ENCODE measurements at places on chromosomes 1 and 21.
A peak's percentile ranks its signal among the peaks of the same experiment; 100 is the strongest.

DNA sequence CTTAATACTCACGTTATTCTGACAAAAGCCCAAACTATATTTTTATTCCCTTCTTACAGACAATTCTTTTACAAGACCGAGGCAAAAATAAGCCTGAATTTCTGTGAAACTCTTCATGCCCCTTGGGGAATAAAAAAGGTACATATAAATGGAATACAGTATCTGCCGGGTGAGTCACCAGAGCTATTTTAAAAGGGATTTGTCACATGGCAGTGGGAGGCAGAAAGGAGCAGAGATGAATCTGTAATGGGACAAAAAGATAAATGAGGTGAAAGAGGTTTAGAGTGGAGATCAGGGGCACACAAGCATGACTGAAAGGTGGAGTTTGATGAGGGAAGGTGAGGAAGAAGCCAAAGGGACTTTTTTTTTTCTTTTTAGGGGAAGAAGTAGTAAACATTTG, 8.8 kb downstream of the XCL1 start:
- no peak for DNase-seq

GRCh38 chr21:31143036-31143435, 104.8 kb upstream of the KRTAP19-8 start:
- no peak for DNase-seq

DNA sequence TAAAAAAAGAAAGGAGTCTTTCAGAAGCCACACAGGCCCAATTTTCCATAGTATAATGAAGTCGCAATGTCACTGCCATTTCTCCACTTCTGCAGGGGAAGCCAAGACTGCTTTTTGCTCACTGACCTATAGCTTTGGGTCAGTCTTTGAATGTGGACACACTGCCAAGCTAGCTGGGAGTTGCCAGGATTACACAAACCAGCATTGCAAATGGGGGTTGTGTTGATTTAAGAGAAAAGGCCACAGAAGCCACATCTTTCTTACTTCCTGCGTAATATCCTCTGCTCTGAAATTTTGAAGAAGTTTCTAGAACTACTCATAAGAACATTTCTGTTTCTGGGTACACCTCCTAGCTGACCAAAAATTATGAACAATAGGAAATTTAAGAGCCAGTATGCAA, 45.8 kb upstream of the SAMSN1 start:
- peak; percentile 75 for DNase-seq

GRCh38 chr21:43911935-43912487, 47.0 kb downstream of the AGPAT3 start:
- no peak for DNase-seq

DNA sequence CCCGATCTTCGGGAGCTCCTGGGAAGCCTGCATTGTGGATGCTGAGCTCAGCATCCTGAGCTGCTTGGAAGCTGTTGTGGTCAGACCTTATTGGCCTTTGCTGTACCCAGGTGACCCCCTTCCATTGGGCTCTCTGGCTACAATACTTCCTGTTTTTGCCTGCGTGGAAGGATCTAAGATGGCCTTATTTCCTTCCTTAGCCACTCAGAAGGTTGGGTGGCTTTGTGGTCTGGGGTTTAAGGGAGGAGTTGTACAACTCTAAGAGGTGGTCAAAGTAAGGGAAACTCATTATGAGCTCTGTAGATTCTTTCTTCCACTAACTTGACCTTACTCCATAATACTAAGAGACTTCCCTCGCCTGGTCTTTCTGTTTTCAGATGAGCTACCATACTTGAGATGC, 17.7 kb downstream of the PFKFB2 start:
- DNase-seq, result no peak

Measured in CD4-positive, alpha-beta T cell treated with Interferon gamma for 1 hour (primary cell).